Upper lobe of left lung (tissue), 6 donors: ENCODE measurements at places on chromosomes 3 and 15. TPM values are rescaled to one million over a fixed set of nuclear protein-coding genes. Genes with fewer than 3 reads are reported as not detected.

Gene EPHA6
- 0.14 TPM for total RNA-seq

Gene LRRC3B
- not detected for total RNA-seq

Gene LZTFL1
- 21.7 TPM for total RNA-seq

Gene LRRC57
- total RNA-seq = 26.4 TPM

DNA sequence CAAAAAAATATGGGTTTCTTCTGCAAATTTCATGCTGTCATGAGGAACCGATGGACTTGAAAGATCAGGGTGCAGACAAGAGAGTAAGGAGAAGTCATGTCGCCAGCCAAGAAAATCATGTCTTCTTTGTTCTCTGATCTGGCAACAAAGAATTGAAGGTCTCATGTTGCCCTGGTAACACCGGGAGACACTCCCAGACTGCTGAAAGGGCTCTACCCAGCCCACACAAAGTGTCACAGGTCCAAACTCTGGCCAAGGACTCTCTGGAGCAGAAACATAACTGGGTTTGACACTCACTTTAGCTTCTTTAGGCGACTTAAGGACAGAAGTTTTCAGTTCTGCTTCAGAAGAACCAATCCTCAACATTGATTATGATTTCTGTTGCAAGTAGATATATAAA lies 42.9 kb downstream of the SIDT1 start:
- no peak for DNase-seq

DNA sequence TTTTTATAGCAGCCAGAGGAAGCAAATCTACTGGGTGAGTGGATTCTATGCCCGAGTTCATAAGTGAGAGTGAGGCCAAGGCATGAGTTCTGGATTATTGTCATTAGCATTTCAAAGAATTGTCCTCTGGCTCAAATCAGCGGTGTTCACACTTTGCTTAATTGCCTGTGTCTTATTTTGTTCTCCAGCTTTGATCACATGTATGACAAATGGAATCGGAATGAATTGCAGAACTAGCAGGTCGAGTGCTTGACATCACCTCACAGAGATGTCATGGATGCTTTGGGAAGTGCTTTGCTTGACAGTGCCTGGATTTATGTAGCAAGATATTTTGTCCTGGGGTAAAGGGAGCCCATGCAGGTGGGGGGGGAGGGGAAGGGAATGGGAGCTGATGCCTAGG lies 68.0 kb downstream of the SH3GL3 start:
- DNase-seq = no peak

- DNase-seq = no peak
Measured at GRCh38 chr3:172397716-172398405, 50.4 kb downstream of the GHSR start.

DNA sequence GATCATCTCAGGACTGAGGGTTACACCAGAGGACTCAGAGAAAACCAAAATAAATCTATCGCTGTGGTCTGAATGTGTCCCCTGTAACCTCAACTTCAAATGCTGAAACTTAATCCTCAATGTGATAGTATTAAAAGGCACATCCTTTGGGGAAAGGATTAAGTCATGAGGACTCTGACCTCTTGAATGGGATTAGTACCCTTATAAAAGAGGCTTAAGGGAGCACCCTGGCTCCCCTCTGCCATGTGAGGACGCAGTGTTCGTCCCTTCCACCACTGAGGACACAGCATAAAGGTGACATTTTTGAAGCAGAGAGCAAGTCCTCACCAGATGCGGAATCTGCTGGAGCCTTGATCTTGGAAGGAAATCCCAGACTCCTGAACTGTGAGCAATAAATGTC lies 39.5 kb downstream of the SRPRB start:
- DNase-seq = no peak
